T47D (cell line): ENCODE measurements at places on chromosomes 16 and 17.

GRCh38 chr17:77908501-77908900 is 50.0 kb upstream of the TNRC6C start:
- DNase-seq = no peak

DNA sequence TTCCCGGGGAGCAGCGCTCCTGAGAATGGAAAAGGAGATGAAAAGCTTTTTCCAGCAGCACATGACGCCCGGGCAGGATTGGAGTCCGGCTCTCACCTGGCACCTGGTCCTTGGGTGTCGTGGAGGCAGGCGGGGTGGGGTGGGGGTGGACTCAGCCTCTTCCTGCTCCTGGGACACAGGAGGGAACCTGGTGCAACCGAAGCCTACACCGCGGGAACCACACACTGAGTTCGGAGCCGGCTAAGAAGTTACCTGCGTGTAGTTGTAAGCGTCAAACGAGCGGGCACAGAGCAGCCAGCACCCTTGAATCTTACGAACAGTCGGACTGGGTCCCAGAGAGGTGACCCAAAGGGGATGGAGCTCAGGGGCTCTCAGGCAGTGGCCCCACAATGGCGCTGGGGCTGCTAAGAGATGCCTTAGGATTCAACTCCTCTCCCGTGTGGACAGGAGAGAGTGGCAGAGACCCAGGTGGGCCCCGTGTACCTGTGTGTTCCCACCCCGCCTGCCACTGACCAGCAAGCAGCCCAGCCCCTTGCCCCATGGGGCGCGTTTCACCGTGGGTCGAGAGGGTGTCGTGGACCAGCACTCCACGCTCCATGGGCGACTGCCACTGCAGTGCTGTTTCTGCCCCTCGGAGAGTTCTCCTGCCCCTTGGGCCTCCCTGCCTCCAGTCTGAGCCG is 105.8 kb upstream of the METRNL start:
- DNase-seq = no peak

DNA sequence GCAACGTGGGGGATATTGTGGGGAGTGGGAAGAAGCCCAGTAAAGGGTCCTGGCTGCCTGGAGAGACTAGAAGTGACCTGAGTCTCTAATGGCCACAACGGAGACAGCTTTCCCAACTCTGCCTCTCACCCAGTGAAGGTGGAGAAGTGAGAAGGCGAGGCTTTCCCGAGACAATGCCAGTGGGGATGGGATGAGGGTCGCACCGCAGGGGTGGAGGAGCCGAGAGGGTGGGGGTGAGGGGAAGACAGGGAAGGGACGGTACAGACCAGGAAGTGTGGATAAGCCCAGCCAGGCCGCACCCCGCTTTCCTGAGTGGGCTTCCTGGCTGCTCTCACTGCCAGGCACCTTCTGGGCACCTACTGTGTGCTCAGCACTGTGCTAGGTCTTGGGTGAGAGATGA is 7.5 kb upstream of the SPPL2C start:
- DNase-seq = no peak

- no peak for DNase-seq
Measured at GRCh38 chr16:58381661-58382060, 10.6 kb upstream of the GINS3 start.

DNA sequence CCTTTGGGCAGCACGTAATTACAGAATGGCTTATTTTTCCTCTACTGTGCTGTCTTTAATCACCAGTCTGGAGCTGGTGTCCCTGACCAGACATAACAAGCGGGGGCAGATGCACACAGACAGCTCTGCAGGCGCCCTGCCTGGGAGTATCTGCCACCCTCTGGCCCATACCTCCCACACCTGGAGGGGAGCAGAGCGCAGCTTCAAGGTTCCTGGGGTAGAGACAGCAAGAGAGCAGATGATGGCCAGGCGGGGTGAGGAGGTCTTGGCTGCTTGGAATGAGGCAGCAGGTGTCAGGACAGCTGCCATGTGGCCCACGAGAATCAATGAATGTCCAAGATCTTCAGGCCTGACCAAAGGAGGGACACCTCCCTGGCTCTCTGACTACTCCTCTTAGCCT is 23.8 kb downstream of the TMEM94 start:
- no peak for DNase-seq

DNA sequence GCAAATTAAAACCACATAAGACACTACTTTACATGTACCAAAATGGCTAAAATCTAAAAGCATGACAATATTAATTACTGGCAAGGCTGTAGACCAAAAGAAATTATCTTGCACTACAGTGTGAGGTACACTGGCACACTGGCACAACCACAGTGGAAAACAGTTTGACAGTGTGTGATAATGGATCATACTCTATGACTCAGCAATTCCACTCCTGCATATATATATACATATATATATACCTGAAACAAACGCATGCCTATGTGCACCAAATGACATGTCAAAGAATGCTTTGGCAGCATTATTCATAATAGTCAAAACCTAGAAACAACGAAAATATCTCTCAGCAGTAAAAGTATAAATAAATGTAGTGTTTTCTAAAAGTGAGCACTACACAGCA is 4.6 kb upstream of the DYNLRB2 start:
- no peak for DNase-seq

DNA sequence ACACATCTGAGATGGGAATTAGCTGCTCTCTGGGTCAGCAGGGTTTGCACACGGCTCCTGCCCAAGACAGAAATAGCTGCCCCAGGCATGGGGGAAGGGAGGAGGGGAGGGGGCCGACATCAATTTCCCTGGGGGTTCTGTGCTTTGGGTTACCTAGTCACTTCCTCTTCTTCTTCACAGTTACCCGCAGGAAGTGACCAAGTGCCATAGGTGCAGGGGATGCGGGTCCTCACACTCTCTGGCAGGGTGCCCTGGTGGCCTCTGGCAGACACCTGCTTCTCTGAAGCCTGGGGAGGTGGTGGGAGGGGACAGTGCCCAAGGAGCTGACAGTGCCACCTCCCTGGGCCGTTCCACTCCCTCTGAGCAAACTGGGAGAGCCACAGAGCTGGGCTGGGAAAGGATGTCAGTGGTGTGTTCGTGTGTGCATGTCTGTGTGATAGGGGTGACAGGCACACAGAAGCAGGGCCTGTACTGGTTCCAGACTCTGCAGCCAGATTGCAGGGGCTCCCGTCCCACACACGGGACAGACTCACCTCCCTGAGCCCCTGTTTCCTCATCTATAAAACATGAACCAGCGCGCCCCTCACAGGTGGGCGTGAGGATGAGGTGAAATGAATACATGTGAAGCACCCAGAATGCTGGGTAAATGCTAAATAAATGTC is 18.2 kb downstream of the SCN4A start:
- DNase-seq = no peak

DNA sequence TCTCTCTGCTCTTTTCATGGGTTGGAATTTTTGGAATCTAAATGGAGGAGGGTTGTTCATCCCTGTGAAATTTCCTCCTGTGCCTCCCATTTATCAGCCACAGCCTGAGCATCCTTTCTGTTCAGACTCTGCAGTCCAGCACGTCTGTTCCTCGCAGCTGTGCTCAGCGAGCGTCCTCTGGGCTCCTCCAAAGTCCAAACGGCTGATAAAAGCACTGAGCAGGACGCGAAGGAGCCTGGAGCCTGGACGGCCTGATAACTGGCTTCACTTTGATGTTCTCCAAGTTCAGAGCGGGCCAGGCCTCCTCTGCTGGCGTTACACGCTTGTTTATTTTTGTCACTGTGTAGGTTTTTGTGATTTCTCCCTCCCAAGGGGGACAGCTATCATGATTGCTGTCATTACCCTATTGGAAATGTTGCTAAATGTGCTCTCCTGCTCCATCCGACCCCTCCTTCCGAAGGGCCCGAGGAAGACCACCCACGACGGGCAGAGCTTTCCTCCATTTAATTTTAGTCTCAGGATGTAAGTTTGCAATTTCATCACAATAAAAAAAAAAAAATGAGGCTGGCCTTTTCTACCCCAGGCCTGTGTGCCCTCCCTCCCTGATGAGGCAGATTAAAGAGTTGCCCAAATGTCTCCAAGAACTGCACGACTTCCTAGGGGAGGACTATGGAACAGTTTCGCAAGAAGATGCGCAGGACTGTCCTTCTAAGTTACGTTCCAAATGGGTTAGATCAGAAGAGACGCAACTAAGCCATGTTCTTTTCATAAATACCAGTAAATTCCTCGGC is 290.5 kb upstream of the FOXF1 start:
- no peak for DNase-seq
